Activated CD4-positive, alpha-beta T cell treated with anti-CD3 and anti-CD28 coated beads, Interleukin-2, amount 10 ng/mL, durations not matched to agents 7 days and 5 days (primary cell): ENCODE measurements at places on chromosomes 1 and 21. TPM values are rescaled to one million over a fixed set of nuclear protein-coding genes. Genes with fewer than 3 reads are reported as not detected.

PSMA5 gene
- 157 TPM for total RNA-seq

LYPD8 gene
- total RNA-seq = not detected

ICOSLG gene
- total RNA-seq = 4.9 TPM

DNA sequence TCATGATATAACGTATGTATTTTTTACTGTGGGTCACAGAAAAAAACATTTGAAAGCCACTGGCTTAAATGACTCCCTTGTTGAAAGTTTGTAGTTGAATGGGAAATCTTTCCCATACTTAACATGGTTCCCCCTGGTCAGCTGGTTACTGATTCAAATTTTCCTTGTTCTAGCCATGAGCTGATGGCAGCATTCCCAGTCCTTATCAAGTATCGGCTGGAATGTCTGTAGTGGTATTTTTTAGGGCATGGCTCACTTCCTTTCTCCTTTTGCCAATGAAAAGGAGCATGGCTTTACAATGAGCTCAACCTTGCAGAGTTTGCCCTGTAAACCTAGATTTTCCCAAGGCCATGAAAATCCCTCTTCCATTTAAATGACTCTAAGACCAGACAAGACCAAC is 55.7 kb downstream of the GIPC2 start:
- DNase-seq = no peak
- no peak overlapping the region for H3K4me3 ChIP-seq
- H3K36me3 ChIP-seq = no peaks in the 10 kb centered on the region
- H3K27ac ChIP-seq = no peak overlapping the region

DNA sequence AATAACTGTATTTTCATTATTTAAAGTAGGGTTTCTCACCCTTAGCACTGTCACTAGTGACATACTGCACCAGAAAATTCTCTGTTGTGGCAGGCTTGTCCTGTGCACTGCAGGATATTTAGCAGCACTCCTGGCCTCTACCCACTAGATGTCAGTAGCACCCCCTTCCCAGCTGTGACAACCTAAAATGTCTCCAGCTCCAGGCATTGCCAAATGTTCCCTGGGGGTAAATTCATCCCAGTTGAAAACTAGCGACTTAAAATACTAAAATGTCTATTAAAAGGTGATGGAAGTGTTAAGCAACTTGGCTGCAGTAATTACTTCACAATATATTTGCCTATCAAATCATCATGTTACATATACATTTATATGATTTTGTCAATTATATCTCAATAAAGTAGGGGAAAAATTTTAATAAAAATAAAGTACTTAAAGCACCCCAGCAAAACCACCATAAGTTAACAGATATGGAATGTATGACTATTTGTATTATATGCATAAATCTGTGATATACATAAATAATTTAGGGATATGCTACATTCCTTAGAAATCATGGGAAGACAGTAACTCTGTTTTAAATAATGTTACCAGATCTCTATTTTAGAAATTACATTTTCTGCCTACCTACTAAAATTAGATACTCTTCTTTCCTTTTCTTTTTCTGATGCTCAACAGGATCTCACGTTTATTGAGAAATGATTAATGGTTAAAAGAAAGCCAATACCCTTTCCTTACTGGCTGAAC is 74.6 kb downstream of the ARID4B start:
- H3K27me3 ChIP-seq = no peaks in the 10 kb centered on the region
- peak; percentile 74 for DNase-seq
- H3K36me3 ChIP-seq = peaks cover 12% of the 10 kb centered on the region
- peaks cover 22% of the 10 kb centered on the region for H3K4me1 ChIP-seq
- H3K4me3 ChIP-seq = no peak overlapping the region

DNA sequence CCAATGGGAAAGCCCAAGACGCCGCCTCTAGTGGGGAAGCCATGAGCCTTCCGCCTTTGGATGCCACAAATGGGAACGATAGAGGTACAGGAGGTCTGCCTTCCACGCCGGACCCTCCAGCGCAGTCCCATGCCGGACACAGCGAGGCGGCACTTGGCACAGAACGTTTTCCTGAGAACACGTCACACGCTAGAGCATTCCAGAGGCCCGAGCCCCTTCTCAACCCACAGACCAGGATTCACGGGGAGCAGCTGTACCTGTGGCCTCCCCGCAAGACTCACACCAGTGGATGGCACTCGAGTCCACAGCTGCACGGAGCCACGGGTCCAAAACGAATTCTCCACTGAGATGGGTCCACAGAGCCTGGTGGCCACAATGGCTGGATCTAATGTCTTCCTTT is 31.5 kb upstream of the RIPK4 start:
- H3K27ac ChIP-seq = no peak overlapping the region
- peaks cover 7% of the 10 kb centered on the region for H3K36me3 ChIP-seq
- H3K4me3 ChIP-seq = no peak overlapping the region
- H3K27me3 ChIP-seq = no peaks in the 10 kb centered on the region
- DNase-seq = no peak

GRCh38 chr1:246383239-246383589 is 123.9 kb downstream of the SMYD3 start:
- no peaks in the 10 kb centered on the region for H3K27me3 ChIP-seq
- DNase-seq = no peak
- no peaks in the 10 kb centered on the region for H3K4me1 ChIP-seq
- no peaks in the 10 kb centered on the region for H3K36me3 ChIP-seq
- H3K27ac ChIP-seq = no peak overlapping the region
- H3K4me3 ChIP-seq = no peak overlapping the region

DNA sequence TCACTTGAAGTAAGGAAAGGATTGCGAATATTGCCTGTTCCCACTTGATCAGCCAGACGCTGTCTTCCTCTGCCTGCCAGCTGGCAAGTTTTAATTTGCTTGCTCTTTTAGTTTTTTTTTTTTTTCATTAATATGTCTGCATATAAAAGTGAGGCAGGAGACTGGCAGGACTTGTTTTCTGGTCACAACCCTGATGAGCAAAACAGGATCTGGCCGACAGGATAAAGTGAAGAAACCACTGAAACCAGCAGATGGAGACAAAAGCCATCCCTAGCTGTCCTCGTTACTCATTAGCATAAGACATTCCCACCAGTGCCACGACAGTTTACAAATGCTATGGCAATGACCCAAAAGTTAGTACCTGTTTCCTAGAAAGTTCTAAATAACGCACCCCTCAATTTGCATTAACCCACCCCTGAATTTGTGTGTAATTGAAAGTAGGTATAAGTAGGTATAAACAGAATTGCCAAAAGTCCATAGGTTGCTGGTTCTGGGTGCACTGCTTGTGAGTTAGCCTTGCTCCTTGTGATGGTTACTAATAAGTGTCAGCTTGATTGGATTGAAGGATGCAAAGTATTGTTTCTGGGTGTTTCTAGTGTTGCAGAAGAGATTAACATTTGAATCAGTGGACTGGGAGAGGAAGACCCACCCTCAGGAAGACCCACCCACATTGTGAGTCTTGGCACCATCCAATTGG is 60.8 kb downstream of the ZNF684 start:
- no peaks in the 10 kb centered on the region for H3K36me3 ChIP-seq
- peaks cover 10% of the 10 kb centered on the region for H3K27me3 ChIP-seq
- peaks cover 16% of the 10 kb centered on the region for H3K4me1 ChIP-seq
- peak; percentile 18 for DNase-seq
- H3K27ac ChIP-seq = no peak overlapping the region

- no peak overlapping the region for H3K4me3 ChIP-seq
- no peaks in the 10 kb centered on the region for H3K4me1 ChIP-seq
- H3K36me3 ChIP-seq = no peaks in the 10 kb centered on the region
- H3K27me3 ChIP-seq = no peaks in the 10 kb centered on the region
These were observed 10.9 kb downstream of the PCSK9 start for GRCh38 chr1:55050283-55050682.

DNA sequence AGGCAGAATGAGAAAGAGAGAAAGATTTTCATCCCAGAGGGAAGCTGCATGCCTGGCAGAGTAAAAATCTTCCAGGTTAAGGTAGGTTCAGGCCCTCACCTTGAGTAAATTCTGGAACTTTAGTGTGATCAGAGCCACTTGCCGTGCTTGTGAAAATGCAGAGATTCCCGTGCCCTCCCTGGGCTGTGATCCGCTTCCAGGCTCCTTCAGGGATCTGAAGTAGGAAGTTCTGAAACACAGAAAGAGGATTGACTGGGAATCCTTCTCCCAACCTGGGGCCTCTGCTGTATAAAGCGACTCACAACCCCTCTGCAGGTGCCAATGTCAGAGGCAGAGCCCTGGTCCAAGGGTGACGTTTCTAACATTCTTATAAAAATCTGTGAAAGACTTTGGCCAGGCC is 26.6 kb downstream of the NUAK2 start:
- no peaks in the 10 kb centered on the region for H3K36me3 ChIP-seq
- H3K4me1 ChIP-seq = peaks cover 38% of the 10 kb centered on the region
- peak overlapping the region; percentile 26 for H3K27ac ChIP-seq

GRCh38 chr1:179803918-179804317 is 60.8 kb downstream of the FAM163A start:
- no peaks in the 10 kb centered on the region for H3K36me3 ChIP-seq
- H3K27me3 ChIP-seq = peaks cover 2% of the 10 kb centered on the region
- no peak for DNase-seq
- H3K27ac ChIP-seq = no peak overlapping the region
- H3K4me3 ChIP-seq = no peak overlapping the region

GRCh38 chr21:27581168-27581567 is 614.3 kb upstream of the ADAMTS5 start:
- H3K27me3 ChIP-seq = no peaks in the 10 kb centered on the region
- DNase-seq = no peak
- no peak overlapping the region for H3K27ac ChIP-seq

DNA sequence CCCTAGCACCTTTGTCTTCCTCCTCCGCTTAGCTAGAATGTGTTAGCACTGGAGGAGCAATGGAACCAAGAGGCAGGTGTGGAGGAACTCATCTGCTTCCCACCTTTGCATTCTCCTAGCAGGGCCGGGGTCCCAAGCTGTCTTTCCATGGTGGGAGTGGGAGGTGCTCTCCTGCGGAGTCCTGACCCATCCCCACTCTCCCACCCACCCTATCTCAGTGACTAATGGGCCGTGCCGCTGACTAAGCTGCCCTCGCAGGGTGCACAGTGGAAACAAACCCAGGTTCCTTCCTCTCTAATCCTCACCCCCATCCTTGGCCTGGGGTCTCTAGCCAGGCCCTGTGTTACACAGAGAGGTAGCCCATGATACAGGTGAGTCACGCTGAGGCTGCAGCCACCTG is 177.5 kb downstream of the HIVEP3 start:
- H3K27ac ChIP-seq = peak overlapping the region; percentile 91
- no peaks in the 10 kb centered on the region for H3K36me3 ChIP-seq
- H3K27me3 ChIP-seq = no peaks in the 10 kb centered on the region
- peaks cover 62% of the 10 kb centered on the region for H3K4me1 ChIP-seq
- DNase-seq = no peak

- H3K27me3 ChIP-seq = no peaks in the 10 kb centered on the region
- H3K4me3 ChIP-seq = no peak overlapping the region
- no peak for DNase-seq
- peaks cover 61% of the 10 kb centered on the region for H3K4me1 ChIP-seq
- no peak overlapping the region for H3K27ac ChIP-seq
- no peaks in the 10 kb centered on the region for H3K36me3 ChIP-seq
These were observed 20.8 kb upstream of the BTG2 start for GRCh38 chr1:203284411-203285123.

GRCh38 chr1:27934818-27935549 is at the start of gene SMPDL3B:
Gene SMPDL3B, plus strand, starts transcription at chr1:27935000. Its CDS starts 184 bp downstream, at chr1:27935184.
- no peaks in the 10 kb centered on the region for H3K36me3 ChIP-seq
- H3K27ac ChIP-seq = peak within 1 kb of the TSS; percentile 7
- peaks cover 49% of the 10 kb centered on the region for H3K4me1 ChIP-seq

- H3K36me3 ChIP-seq = peaks cover 11% of the 10 kb centered on the region
- no peaks in the 10 kb centered on the region for H3K27me3 ChIP-seq
- peaks cover 19% of the 10 kb centered on the region for H3K4me1 ChIP-seq
These were observed 11.9 kb downstream of the PHTF1 start for GRCh38 chr1:113747376-113747775.

DNA sequence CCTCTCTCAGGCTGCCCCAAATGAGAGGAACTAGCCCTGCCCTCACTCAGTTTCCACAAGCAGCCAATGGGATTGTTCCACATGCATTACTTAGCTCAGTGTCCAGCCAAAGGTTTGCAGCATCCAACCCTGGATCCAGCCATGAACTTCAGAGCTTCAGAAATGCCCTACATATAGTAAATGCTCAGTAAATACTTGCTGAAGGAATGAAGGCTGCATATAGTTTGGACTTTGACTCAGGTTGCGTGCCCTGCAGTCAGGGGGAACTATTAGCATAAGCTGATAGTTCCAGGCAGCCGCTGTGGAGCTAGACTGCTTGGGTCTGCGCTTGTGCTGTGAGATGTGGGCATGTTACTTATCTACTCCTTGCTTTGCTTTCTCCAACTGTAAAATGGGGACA is 64.8 kb downstream of the NENF start:
- no peaks in the 10 kb centered on the region for H3K36me3 ChIP-seq
